ENCODE measurements at places on chromosomes 1 and 21.

DNA sequence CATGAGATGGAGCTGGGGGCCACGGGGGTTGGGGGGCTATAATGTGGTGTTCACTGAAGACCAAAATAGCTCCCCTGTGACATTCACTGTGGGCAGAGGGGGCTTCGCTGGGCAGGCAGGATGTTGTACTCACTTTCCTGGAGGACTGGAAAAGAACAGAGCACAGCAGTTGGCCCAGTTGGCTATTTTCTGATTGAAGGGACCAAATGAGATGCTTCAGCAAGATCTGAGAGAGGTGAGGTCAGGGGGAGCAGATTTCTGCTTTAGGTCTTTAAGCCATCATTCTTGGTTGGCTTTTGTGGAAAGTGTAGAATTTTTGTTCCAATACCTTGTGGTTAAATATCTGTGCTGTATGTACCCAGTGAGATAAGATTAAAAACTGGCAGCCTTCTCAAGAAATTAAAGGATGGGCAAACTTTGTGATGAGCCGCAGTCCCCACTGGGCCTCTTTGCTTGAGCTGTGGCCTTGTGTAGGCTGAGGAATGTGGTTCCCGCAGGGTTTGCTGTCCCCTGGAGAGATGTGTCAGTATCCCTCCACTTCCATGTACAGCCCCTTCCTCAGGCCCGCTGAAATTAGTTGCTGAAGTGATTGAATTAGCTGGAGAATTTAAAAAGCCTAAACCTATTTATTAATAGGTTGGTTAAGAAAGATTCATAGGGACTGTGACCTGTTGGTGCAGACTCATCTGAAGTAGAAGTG lies 80.7 kb downstream of the ATP5PO start:
- DNase-seq: no peak

- DNase-seq: no peak
Observed at GRCh38 chr1:39782103-39782502, 6.6 kb downstream of the BMP8B start.

GRCh38 chr1:105934806-105935205 lies 1121.7 kb upstream of the PRMT6 start:
- no peak for DNase-seq

GRCh38 chr1:204945565-204945977 lies 74.9 kb downstream of the NFASC start:
- no peak for DNase-seq

DNA sequence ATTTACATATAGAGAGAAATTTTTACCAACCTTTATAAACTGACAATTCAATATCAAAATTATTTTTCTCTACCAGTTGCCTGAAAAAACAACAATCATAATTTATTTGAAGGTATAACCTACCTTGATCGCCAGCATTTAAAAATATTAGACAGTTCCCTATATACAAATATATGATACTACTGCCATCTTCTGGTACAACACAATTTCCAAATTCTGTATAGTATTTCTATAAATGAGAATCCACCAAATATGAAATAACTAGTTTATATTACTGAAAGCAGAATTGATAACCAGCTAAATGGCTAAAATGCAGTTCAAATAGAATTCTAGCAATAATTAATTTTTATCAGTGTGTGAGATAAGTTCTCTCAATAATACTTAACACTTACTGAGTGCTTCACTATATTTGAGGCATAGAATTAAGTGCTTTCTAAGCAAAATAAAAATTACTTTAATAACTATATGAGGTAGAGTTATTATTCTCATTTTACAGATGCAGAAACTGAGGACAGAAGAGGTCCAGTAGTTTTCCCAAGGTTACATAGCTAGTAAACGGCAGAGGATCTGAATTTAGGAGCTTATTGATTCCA lies 75.6 kb downstream of the PIGK start:
- peak; percentile 27 for DNase-seq

DNA sequence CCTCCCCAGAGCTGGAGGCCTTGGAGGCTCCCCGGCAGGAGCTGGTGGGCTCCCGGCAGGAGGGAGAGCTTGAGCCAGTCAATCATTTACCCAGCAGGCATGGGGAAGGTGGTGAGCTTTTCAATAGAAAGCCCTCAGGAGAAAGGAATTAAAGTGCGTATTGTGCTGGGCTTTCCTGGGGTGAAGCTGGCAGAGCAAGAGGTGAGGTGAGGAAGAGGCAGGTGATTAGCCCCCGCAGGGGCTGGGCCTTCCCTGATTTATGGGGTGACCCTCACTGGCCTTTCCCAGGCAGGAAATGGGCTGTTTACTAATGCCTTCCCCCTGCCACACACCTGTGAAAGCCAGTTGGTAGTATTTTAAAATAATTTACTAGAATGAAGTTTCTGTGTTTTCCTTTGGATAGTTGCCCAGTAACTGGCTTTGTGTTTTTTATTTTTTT lies 25.8 kb downstream of the CLDN14 start:
- DNase-seq: no peak

DNA sequence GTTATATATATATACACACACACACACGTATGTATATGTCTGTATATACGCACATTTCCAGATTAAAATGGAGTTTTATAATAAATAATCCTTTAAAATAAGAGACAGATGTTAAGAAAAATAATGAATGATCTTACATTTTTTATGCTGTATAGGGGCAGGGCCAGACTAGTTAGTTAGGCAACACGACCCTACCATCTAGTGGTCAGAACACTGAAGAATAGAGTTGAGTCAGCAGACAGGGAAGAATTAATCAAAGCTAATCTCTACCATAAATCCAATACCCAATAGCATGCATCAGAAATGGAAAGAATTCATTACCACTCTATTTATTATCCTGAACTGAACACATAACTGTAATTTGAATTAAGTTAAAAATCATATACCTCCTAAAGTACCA lies 156.7 kb downstream of the BRINP3 start:
- DNase-seq: no peak
